ENCODE measurements at places on chromosomes 11 and 22.

GRCh38 chr11:1998290-1998689 lies 648 bp upstream of the H19 start:
- DNase-seq = no peak

- no peak for DNase-seq
These were observed 244.2 kb downstream of the ETS1 start for GRCh38 chr11:128343135-128343514.

GRCh38 chr22:39537975-39538374 lies 5.4 kb upstream of the RPS19BP1 start:
- no peak for DNase-seq

- no peak for DNase-seq
These were observed 30.9 kb downstream of the LMO2 start for GRCh38 chr11:33860926-33861325.

DNA sequence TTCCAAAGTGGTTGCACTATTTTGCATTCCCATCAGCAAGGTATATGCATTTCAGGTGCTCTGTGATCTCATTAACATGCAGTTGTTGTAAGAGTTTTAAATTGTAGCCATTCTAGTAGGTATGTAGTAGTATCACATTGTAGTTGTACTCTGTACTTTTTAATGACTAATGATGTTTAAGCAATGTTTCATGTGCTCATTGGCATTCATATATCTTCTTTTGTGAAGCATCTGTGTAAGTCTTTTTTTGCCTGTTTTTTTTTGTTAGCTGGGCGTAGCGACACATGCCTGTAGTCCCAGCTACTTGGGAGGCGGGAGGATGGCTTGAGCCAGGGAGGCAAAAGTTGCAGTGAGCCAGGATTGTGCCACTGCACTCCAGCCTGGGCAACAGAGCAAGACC lies 11.3 kb upstream of the TRIM29 start:
- no peak for DNase-seq

GRCh38 chr11:10498022-10498400 lies 42.9 kb downstream of the AMPD3 start:
- no peak for DNase-seq

- DNase-seq = no peak
These were observed 62.5 kb downstream of the KCNQ1 start for GRCh38 chr11:2507212-2507901.

- DNase-seq = no peak
These were observed 136.1 kb downstream of the EHF start for GRCh38 chr11:34757026-34757451.

DNA sequence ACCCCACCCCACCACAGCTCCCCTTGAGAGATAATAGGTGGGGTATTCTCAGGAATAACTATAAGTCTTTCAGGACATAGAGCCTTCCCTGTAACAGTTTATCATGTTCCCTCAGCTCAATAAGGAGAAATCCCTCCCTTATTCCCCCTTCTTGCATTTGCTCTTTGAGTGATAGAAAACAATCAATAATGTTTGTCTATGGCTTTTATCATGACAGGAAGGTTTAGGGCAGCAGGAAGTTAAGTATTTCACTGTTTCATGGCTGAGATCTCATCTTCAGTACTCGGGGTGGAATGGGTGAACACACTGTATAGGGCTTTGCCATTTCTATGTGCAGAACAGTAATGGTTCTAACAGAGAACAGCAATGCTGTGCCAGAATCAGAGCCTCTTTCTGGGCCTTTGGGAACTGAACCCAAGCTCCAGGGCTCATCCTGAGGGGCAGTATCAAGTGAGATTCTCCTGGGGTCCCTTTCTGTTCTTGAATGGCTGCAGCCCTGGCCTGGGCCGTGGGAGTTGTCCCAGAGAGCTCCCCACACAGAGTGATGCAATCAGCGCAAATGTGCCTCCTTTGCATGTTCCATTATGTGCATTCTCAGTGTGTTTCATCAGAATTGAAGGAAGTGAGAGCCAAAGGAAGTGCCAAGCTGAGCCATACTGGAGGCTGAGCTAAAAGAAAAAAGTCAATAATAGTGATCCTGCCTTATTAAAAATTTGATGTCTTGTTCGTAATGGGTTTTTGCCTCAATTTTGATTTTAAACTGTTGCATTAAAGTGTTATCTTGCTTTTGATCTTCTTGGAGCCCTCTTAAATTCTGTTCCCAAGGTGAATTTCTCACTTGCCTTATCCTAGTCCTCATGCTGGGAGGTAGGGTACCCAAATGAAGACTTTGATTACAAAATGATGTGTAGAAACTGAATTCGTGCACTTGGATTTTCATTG lies 2.9 kb upstream of the CYP2R1 start:
- DNase-seq = peak; percentile 90

DNA sequence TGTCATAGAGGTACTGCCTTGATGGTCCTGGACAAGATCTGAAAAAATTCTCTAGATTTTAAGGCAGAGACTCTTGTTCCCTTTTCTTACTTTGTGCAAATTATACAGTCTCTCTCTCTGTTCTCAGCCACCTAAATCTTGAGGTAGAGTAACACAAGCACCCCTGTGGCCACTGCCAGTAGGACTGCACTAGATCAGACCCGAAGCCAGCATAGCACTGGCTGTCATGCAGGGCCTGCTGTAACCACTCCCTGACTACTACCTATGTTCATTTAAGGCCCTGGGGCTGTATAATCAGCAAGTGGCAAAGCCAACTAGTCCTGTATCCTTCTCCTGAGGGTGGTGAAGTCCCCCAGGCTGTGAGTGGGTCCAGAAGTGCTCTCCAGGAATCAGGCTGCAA lies 11.8 kb upstream of the SLC22A24 start:
- no peak for DNase-seq

- peak; percentile 49 for DNase-seq
These were observed 10.6 kb upstream of the CARD10 start for GRCh38 chr22:37529652-37530345.

- DNase-seq = peak; percentile 27
These were observed at the start of gene FXYD2 for GRCh38 chr11:117824571-117825537. Gene FXYD2 (minus strand): TSS chr11:117824744. CDS start chr11:117824678, 66 bp downstream.

DNA sequence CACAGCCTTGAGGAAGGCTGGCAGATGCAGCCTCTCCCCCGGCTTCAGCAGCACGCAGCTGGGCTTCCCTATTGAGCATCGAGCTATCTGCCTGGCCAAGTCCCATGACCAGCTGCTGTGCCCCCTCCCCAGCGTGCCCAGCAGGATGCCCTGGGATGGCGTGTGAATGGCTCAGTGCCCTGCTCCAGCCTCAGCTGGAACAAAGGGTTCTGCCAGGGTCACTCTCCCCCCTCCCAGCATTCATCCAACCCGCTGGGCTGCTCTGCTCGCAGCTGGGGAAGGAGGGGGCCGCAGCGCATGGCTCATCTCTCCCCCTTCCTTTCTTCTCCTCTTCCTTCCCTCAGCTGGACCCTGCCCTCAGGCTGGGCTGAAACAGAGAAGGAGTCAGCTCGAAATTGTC lies 14.5 kb downstream of the LRP4 start:
- DNase-seq = no peak

- DNase-seq = no peak
These were observed 65.1 kb upstream of the RASD2 start for GRCh38 chr22:35475545-35475944.

DNA sequence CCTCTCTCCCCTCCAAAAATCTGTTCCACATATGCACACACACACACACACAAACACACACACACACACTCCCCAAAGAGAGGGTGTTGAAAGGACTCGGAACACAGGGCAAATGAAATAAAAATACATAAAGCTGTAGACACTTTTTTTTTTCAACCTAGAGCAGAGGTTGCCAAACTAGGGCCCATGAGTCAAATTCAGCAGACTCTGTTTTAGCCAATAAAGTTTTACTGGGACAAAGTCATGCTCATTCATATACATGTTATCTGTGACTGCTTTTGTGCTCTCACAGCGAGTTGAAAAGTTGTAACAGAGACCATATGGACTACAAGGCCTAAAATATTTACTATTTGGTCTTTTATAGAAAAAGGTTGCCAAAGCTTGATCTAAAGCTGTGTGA lies 8.9 kb downstream of the IMMP1L start:
- DNase-seq = no peak

DNA sequence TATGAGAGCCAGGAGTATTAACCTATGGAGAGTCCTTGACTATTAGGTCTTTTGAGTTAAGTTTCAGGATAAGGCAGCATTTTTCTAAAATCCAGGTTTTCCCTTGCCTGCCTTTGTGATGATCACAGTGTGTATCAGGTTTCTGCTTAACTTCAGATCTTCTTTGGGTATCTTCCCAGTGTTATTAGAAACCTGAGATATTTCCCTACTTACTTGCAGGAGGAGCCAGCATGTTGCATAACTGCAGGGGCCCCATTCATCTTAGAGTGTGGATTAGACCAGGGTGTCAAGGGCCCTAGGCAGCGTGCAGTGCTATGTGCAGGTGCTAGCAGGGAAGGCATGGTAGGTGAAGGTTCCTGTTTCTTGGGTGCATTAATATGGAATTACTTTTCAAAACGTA lies 69.5 kb downstream of the ZNRF3 start:
- no peak for DNase-seq

- no peak for DNase-seq
These were observed 5.1 kb upstream of the CHST1 start for GRCh38 chr11:45670386-45671135.

DNA sequence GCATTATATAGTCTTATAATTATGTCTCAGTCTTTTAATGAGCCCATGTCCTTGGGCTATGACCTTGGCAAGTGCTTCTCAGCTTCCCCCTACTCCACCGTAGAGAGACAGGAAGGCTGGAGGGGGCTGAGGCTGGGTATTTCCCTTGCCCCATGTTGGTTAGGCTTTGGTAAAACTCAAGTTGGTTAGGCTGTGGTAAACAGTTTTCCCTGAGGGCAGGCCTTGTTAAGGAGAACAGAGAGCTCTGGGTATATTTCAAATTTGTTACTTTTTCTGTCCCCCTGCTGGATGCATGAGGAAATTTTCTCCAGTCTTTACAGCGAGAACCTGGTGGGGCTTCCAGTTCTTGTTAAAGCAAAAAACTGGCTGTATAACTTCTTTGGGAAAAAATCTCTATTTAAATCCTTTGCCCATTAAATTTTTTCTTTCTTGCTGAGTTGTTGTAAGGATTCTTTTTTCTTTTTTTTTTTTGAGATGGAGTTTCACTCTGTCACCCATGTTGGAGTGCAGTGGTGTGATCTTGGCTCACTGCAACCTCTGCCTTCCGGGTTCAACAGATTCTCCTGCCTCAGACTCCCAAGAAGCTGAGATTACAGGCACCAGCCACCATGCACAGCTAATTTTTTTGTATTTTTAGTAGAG lies 12.2 kb upstream of the DCHS1 start:
- DNase-seq = peak; percentile 60

DNA sequence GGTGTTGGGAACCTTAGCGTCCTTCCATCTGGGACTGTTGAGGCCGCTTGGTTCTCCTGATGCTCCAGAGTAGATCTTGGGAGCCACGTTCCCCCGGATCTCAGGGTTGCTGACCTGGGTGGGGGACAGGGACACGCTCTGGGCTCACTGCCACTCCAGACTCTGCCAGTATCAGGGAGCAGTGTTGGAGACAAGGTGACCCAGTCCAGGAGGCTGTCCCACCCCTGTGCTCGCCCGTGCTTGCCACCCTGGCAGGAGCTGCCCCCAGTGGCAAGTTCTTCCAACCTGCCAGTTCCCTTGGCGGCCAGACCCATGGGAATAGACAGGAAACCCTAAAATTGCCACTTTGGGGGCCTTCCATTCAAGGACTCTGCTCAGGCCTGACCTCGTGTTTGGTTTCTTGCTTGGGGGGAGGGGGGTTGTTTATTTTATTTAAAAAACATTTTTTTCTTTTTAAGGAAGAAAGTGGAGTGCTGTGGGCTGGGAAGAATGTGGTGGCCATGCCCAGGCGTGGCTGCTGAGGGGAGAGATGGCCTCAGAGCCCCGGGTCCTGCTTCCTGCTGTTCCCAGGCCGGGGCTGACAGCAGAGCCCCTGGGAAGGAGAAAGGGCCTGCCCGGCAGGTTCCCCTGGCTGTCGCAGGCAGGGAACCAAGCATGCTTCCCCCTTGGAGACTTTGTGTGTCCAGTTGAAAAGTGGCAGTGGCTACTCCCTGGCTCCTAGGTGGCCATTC lies 7.2 kb downstream of the GRK2 start:
- peak; percentile 31 for DNase-seq

DNA sequence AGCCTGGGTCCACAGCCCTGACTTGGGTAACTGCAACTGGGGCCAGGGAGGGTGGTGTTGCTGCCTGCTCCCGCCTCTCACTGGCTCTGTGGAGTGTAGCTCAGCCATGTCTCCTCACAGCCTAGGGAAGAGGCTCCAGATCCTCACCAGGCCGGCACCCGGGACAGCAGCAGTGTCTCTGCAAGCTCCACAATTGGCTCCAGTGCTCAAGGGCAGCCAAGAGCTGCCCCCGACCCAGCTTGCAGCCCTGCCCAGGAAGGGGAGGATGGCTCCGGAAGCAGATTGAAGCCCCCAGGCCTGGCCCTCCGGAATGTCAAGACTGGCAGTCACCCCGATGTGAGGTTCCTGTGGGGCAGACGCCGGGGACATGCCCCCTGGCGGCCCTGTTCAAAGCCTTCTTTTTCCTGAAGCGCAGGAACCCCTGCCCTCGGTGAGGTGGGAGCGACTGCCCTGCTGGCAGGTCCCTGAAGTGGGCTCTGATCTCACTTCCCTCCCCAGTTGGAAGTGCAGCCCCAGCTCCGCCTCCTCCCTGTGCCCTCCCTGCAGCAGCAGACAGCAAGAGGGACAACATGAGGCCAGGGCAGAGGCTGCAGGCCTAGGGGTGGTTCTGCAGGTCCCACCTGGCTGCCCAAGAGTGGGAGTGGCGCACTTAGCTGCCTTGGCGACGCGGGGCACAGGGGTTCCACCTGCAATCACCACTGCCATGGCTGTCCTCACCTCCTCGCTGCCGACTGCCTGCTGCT lies 816.2 kb upstream of the LUZP2 start:
- no peak for DNase-seq
